ENCODE measurements at places on chromosomes 4 and X.

GRCh38 chr4:81494031-81494431, 22.3 kb upstream of the RASGEF1B start:
- no peak for DNase-seq

- no peak for DNase-seq
These were observed 8.4 kb upstream of the FHL1 start for GRCh38 chrX:136138939-136139338.

- DNase-seq = no peak
These were observed 337.9 kb upstream of the FGF13 start for GRCh38 chrX:139049465-139049864.

DNA sequence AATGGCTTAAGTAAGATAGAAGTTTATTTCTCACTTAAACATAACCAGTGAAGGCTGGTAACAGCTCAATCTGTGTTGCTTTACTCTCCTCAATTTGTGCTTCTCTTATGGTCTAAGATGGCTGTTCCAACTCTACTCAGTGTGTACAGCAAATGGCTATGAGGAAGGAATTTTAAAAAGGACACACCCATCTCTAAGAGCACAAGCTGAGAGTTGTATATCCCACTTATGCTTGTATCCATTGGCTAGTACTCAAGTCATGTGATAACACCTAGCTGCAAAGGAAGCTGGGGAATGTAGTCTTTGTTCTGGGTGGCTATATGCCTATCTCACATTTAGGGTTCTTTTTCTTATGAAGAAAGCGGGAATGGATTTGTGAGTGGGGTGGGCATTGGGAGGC, 63.3 kb downstream of the GPAT3 start:
- no peak for DNase-seq

DNA sequence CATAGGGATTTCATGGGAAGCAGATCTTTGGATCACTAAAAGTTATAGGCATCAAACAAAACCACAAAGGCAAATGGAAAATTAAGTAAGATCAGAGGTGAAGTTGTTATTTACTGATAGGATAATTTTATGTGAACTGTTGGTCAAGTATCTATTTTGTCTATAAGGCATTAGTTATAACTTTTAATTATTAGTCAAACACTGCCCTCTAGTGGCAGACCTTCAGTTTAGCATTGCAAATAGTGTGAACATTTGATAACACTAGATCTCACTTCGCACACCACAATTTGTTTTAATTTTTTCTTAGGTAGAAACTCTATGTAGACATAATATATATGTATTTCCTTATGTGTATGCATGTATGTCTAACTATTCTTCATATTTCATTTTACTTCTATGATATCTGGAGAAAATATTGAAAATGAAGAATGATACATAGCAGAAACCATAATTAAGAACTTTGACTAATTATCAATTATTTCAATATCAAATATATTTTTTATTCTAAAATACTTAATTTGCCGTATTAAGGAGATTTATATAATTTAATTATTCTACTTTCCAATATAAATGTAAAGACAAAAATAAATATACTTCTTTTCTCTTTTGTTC, 214.5 kb upstream of the TACR3 start:
- DNase-seq = no peak

- DNase-seq = no peak
These were observed 92.0 kb downstream of the PHEX start for GRCh38 chrX:22124098-22124497.

- DNase-seq = no peak
These were observed 1.5 kb upstream of the ARHGAP4 start for GRCh38 chrX:153927672-153927921.

- no peak for DNase-seq
These were observed 81.5 kb upstream of the PSAPL1 start for GRCh38 chr4:7516096-7516772.

- no peak for DNase-seq
These were observed 79.8 kb downstream of the MID1IP1 start for GRCh38 chrX:38881066-38881465.

GRCh38 chrX:7109838-7110793, 37.4 kb upstream of the STS start:
- no peak for DNase-seq

GRCh38 chrX:150768580-150769190, 75.5 kb downstream of the MTMR1 start:
- DNase-seq = no peak
